ENCODE measurements at places on chromosomes 4 and X. TPM values are rescaled to one million over a fixed set of nuclear protein-coding genes. Genes with fewer than 3 reads are reported as not detected.
A peak's percentile ranks its signal among the peaks of the same experiment; 100 is the strongest.

GRCh38 chr4:156556336-156556735 is 415.3 kb downstream of the PDGFC start:
- DNase-seq: no peak

GRCh38 chr4:166822386-166822785 is 411.9 kb downstream of the SPOCK3 start:
- no peak for DNase-seq

GRCh38 chr4:184453365-184454160 is 20.8 kb downstream of the IRF2 start:
- peak; percentile 60 for DNase-seq

- no peak for DNase-seq
Measured at GRCh38 chr4:10730590-10730989, 46.0 kb upstream of the CLNK start.

GRCh38 chr4:154368060-154368459 is 123.5 kb downstream of the DCHS2 start:
- DNase-seq: no peak

DNA sequence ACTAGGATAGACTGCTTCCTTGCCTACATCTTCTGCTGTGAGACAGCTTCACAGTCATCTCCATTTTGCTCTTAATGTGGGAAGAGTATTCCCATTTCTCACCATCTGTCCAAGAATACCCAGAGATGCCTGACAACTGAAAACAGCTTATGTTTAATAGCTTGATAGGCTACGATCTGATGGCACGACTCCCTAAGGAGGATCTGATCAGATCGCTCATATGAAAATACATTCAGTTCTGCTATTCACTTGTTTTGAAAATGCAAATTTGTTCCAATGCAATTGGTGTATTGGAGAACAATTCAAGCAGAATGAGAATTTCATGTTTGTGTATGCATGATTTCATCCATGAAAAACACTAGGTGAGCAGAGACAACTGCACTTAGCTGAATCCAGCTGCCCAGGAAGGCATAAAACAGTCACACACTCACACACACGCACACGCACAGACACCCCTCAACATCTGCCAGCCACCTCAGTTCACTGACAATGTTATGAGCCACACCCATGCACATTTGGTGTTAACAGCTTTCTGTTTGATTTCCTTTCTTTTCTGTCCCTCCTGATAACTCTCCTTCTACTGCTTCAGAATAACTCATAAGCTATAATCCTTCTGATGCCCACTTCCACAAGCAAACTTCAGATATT is 29.6 kb downstream of the TRIML1 start:
- DNase-seq: no peak

- DNase-seq: peak; percentile 71
Measured at GRCh38 chrX:22095286-22095685, 63.2 kb downstream of the PHEX start.

DNA sequence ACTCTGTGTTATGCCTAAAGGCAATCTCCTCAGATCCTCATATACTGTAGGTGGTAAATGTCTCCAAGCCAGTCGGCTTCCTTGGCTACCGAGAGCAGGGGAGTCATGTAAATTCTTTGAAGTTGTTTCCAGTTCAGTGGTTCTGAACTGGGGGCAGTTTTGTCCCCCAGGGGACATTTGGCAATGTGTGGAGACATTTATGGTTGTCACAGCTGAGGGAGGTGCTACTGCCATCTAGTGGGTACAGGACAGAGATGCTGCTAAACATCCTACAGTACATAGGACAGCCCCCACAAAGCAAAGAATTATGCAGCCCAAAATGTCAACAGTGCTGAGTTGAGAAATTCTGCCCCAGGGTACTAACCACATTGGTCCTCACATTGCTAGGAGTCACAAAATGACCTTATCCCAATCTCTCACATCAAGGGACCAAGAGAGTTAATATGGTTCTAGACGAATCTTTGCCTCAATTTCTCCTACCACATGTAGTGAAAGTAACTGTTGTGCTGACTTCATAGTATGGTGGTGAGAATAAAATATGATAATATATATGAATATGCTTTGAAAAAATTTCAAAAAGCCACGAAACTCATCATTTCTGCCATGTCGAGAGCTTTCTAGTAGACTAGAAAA is 104.4 kb upstream of the ARHGAP24 start:
- DNase-seq: peak; percentile 48

DNA sequence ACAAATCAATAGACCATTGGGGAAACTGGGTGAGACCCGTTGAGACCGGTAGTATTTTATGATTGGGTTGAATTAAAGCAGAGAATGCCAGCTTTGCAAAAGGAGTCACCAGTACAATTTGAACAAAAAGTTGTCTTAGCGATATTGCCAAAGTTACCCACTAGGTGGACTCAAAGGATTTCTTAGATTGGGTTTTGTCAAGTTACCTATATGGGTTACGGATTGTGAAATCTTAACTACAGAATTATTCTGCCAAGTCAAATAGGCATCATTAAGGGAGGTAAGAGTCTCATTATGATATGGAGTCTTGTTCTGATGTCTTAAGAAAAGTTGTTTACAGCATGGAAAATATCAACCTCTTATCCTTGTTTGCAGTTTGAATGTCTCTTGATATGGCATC is 15.0 kb upstream of the CT47A1 start:
- peak; percentile 46 for DNase-seq

- no peak for DNase-seq
Measured at GRCh38 chr4:4481399-4481994, 60.4 kb downstream of the STX18 start.

DNA sequence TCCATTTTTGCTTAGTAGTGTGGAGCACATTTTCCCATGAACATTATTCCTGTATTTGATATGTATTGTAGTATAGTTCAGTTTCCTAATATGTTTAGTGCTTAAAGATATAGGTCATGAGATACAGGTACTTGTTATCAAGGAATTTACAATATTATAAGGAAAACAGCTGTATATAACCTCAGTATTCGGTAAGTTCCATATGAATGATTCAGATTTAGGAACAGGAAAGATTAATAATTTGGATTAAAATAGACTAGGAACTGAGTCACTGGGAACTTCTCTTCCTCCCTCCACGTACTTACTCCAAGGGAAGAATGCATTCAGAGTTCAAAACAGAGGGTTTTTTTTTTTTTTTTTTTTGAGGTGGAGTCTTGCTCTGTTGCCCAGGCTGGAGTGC is 20.0 kb downstream of the DIAPH2 start:
- DNase-seq: no peak

DNA sequence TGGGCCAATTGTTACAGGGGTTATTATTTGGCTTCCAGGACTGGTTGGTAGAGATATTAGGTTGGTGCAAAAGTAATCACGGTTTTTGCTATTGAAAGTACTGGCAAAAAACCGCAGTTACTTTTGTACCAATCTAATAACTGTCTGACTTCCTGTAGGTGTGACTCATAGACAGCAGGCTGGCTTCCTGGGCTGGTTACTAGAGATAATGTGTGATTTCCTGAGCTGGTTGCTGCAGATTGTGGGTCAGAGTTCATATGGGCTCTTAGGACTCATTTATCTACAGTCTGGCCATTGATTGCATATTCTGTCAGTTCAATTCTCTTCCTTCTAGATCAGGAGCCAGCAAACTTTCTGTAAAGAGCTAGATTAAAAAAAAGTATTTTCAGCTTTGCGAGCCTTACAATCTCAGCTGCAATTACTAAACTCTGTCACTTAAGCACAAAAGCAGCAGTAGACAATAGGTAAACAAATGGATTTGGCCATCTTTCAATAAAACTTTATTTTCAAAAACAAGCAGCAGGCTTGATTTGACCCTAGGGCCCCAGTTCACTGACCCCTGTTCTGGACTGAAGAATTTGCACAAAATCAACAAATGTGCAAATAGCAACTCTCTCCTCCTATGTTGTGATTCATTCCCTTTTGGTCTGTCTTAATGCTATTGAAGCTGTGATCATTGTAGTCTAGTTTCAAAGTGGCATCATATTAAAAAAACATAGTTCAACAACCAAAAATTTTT is 50.8 kb upstream of the BOD1L1 start:
- no peak for DNase-seq

- no peak for DNase-seq
Measured at GRCh38 chrX:8927066-8927635, 106.8 kb downstream of the FAM9B start.

DNA sequence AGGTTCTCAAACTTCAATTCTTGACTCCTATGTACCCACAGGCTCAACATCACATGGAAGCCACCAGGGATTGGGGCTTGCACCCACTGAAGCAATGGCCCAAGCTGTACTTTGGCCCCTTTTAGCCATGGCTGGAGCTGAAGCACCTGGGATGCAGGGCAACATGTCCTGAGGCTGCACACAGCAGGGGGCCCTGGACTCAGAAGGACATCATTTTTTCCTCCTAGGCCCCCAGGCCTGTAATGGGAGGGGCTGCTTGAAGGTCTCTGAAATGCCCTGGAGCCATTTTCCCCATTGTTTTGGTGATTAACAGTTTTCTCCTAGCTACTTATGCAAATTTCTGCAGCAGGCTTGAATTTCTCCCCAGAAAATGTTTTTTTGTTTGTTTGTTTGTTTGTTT is 465.1 kb upstream of the PCDH10 start:
- DNase-seq: no peak

- peak; percentile 46 for DNase-seq
Measured at GRCh38 chr4:126986828-126987227, 645.9 kb upstream of the INTU start.

DNA sequence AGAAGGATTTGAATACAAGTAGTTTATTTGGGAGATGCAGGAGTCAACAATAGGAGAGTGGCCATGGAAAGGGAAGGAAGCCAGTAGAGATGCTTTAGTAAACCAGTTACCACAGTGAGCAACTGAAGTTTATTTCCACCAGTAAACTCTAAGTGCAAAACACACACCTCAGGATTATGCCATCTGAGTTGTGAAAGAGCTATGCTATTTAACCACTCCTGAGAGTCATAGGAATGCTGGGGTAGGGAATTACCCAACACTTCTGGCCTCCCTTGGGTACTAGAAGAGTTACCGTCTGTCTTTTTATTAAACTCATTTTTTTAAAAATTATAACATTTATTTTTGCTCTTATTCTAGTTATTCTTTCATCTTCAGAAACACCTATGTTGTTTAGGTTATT is 834.6 kb upstream of the AMOT start:
- peak; percentile 0 for DNase-seq

GRCh38 chr4:108261026-108261425 is 92.3 kb upstream of the LEF1 start:
- no peak for DNase-seq

DNA sequence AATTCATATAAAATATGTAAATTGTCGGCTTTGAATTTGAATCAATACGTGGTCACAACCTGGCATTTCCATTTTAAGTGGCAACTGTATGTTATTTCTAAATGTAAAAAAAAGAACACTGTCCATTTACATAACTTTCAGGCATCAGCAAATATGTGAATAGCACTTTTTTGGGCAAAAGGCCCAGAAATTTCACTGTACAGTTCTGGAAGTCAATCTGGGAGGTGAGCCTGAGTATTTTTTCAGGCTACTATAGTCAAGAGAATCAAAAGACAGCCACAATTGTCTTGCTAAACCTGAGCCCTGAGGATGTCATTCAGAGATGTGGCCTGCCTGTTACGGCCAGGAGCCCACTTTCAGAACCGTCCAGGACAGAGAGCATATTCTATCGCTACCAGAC is 543.9 kb upstream of the MAGEB2 start:
- DNase-seq: no peak

GRCh38 chr4:35649778-35650177 is 594.5 kb downstream of the ARAP2 start:
- DNase-seq: no peak

- no peak for DNase-seq
Measured at GRCh38 chrX:122504026-122504425, 680.1 kb upstream of the GRIA3 start.

DNA sequence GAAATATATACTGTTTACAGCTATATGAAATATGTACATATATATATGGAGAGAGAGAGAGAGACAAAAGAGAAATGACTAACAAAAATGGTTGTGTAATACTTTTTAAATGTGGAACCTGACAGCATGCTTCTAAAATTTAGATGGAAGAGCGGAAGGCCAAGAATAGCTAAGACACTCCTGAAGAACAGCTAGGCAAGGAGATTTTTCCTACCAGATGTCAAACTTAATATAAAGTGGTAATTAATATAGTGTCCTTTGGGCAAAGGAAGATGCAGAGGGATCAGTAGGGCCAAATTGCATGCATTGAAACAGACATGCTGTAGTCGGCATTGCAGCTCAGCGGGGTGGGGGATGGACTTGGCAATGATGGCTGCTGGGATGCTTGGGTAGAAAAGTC is 45.2 kb downstream of the ADD1 start:
- DNase-seq: no peak

DNA sequence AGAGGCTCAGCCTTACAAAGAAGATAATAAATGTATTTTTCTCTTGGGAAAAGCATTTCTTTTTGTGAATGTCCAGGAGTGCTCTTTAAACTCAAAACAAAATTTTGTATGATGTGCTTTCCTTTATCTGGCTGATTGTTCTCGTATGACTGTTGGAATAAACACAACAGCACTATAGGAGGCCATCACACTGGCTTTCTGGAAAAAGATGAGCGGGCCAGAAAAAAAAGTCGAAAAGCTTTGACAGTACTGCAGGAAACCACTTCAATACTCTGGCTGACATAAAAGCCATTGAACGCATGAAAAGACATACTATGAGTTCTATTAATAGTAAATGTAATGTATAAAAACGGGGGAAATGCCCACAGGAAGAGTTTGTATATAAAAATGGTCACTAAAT is 64.7 kb upstream of the CTSO start:
- no peak for DNase-seq

DNA sequence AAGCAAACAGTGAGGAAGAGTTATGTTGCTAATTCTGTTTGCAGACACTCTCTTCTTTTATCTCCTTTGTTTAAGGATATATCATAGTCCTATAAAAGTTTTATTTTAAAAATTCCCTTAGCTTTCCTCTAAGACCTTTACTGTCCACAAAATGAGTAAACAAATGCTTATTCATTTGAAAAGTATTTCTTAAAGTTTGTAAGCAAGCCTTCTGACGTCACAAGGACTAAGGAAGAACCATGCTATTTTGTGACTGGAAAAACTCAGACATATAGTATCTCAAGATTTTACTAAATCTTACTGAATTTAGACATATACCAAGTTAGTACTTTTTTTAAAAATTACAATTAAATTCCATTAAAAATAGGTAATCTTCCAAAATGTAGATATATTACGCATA is 5.2 kb upstream of the RBMXL3 start:
- DNase-seq: no peak

DNA sequence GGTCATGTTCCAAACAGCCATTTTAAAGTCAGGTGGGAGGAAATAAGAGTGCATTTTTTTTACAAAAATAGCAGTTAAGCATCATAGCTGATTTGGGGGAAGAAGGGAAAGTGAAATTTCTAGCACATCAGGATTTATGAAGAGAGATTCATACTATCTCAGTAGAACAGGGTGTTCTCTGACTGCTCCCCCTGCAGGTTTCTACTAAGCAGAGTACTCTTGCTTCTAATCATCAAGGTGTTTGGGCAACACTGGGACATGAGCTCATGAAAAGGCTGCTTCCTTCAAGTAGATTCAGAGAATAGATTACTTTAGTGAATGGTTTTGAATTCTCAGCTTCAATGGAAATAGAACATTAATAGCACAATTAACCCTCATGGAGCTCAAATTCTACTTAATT is 591.4 kb upstream of the PCDH10 start:
- no peak for DNase-seq

Gene TMSB15C
- 3.9 TPM for total RNA-seq

Gene PABPC1L2A
- total RNA-seq: not detected

Gene CHRDL1
- total RNA-seq: 39.8 TPM

Gene CCKAR
- total RNA-seq: 0.05 TPM

Gene UGT2B10
- total RNA-seq: not detected

Gene C1GALT1C1
- total RNA-seq: 63.8 TPM

Gene LAMTOR3
- 117 TPM for total RNA-seq

Gene FOXP3
- 0.05 TPM for total RNA-seq

Gene SHISA3
- 0.17 TPM for total RNA-seq

Gene PDK3
- 20.4 TPM for total RNA-seq

Gene XKRX
- 0.30 TPM for total RNA-seq
